Stomach (tissue), 19 donors: ENCODE measurements at places on chromosomes 5 and 9. TPM values are rescaled to one million over a fixed set of nuclear protein-coding genes. Genes with fewer than 3 reads are reported as not detected.

The PCDHB9 gene
- not detected for total RNA-seq

The DMGDH gene
- 1.8 TPM for total RNA-seq

The ISL1 gene
- total RNA-seq, result 7.7 TPM

The ITGA1 gene
- 145 TPM for total RNA-seq

The PCDHGC5 gene
- total RNA-seq, result not detected

The GLRA1 gene
- not detected for total RNA-seq

The LIFR gene
- 86.2 TPM for total RNA-seq

The MCTP1 gene
- 1.8 TPM for total RNA-seq

- DNase-seq, result no peak
These were observed 496.2 kb downstream of the ARHGEF28 start for GRCh38 chr5:74122175-74122574.

DNA sequence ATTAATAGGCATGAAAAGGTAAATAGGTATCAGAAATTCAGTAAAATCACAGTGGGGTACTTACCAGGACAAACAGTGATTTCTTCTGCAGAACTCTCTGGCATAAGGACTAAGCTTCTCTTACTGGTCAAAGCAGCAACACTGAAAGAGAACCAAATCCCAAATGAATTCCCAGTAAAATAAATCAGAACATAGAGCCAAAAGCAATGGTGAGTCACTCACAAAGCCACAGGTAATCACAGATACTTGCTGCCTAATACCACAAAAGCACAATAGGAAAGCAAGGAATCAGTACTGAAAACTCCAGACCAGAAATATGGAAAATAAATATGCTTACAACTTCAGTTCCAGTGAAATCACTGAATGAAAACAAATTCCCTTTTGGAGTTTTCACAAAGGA, 50.7 kb downstream of the UIMC1 start:
- no peak for DNase-seq

- no peak for DNase-seq
These were observed 219.9 kb downstream of the MLLT3 start for GRCh38 chr9:20402273-20402875.

- DNase-seq, result peak; percentile 33
These were observed 170.0 kb downstream of the AUH start for GRCh38 chr9:91191411-91192380.

GRCh38 chr9:127862075-127863011, 7.9 kb upstream of the ENG start:
- DNase-seq, result peak; percentile 84

- peak; percentile 11 for DNase-seq
These were observed 7.1 kb upstream of the IFNA6 start for GRCh38 chr9:21357479-21358460.

DNA sequence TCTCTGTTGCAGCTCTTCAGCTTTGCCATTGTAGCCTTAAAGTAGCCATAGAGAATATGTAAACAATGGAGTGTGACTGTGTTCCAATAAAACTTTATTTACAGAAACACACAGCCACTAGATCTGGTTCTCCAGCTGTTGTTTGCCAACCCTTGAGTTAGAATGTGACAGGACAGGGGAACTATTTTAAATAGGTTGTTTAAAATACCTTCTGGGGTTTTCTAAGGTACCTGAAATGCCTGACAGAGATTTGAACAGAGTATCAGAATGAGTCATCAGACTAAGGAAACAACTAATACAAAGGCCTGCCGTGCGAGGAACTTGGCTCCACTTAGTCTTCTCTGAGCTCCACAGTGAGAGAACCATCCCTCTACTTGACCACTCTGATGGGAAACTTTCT, 85.4 kb downstream of the HSD17B4 start:
- peak; percentile 26 for DNase-seq

DNA sequence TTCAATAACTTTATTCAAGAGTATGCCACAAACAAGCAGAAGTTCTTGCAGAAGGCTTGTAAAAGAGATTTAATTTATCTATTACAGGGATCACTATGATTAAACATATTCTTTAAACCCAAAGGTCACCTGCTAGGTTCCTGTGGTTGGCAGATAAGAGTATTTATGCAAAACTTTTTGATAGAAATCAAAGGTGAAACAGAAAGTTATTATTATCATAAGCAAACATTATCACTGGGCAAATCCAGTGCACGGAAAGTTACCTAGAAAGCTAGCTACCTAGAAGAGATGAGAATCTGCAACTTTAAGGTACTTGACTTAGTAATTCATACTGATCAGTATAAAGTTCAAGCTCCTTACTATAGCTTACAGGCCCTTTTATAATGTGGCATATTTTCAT, 3.2 kb downstream of the STARD4 start:
- no peak for DNase-seq

DNA sequence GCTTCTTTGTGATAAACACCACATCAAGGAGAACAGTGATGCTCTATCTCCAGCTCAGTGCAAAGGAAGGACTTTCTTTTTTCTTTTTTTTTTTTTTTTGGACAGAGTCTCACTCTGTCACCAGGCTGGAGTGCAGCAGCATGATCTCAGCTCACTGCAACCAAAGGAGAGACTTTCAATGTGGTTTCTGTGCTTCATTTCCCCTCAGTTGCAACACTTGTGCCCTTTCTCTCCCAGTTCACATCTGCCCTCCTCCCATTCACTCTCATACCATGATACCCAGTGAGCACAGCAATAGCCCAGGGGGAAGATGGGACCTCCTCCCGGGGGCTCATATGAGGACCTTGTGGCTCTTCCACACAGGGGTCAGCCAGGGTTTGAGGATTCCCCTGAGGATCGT, 110.0 kb downstream of the MTRR start:
- no peak for DNase-seq

DNA sequence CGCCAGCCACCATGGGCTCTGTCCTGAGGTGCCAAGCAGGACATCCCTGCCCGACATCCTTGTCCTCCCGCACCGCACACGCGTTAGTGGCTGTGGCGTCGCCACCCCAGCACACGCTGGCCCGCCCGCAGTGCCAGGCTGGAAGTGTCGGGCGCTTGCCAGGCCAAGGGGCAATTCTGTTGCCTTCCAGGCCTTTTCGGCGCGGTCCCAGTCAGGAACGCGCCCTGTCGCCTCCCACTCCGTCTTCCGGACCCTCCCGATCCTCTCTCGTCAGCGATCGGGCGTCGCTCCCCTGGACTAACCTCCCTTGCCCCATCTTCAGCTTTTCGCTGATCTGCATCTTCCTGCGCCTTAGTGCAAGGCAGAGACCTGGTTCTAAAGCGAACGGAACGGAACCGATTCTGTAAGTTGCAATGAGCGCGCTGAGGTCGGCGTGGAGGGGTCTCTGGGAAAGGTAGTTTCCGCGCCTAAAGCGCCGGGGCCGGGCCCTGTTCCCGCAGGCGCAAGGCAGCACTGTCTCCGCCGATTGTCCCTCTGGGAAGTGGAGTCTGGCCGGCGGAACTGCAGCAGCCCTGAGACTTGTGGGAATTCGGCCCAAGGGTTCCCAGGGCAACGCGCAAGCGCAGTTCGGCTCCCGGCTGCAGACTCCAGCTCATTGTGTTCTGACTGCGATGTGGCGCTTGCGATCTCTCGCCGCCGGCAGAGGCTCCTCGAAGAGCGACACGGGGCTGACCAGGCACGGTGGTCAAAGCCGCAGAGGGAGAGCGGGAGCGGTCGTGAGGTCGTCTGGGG, at the start of gene ZNF454:
Gene ZNF454, plus strand, starts transcription at position 630 of the 792 bp plus-strand sequence. CDS start 1,594 bp downstream, outside the sequence.
- peak; percentile 78 for DNase-seq

DNA sequence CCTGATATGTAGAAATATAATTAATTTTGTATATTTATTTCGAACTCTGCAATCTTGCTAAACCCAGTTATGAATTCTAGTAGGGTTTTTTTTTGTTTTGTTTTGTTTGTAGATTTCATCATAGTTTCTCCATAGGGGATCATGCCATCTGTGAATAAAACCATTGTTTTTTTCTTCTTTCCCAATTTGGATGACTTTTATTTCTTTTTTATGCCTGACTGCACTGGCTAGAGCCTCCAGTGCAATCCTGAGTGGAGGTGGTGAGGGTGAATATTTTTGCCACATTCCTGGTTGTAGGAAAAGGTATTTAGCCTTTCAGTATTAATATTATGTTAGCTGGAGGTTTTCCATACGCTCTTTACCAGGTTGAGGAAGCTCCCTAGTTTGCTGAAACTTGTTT, 70.0 kb upstream of the GFPT2 start:
- no peak for DNase-seq

DNA sequence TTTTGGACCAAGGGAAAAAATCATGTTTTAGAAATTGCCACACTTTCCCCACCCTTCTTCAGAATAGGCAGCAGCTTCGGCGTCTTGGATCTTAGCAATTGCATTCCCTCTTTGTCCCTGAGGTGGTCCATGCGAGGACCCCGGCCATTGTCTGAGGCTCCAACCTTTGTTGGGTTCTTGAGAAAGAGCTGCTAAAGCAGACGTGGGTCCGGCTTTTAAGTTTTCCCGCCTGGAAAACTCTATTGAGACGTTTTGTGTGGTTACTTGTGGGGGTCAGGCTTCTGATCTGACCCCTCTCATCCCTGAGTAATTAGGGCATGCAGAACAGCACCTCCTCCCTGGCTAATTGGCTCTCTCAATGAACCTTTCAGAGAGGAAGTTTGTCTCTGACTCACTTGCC, 509.6 kb upstream of the TNC start:
- no peak for DNase-seq
